Smooth muscle cell of trachea (primary cell): ENCODE measurements at places on chromosomes 1 and 21. TPM values are rescaled to one million over a fixed set of nuclear protein-coding genes. Genes with fewer than 3 reads are reported as not detected.

B3GALT5 gene
- total RNA-seq: 0.15 and 0.17 TPM in 2 replicates

TPTE gene
- not detected in 2 replicates for total RNA-seq

PDPN gene
- total RNA-seq: 0.87 and 4.5 TPM in 2 replicates

RASAL2 gene
- 18.9 and 22.7 TPM in 2 replicates for total RNA-seq

PLA2G2C gene
- total RNA-seq: not detected in 2 replicates

KCNT2 gene
- 2.3 and 2.5 TPM in 2 replicates for total RNA-seq

ARL8A gene
- 17.0 and 27.1 TPM in 2 replicates for total RNA-seq

SPRR2A gene
- total RNA-seq: not detected in 2 replicates

PTTG1IP gene
- total RNA-seq: 253 and 305 TPM in 2 replicates

C1orf141 gene
- total RNA-seq: under 0.01 TPM in 1 of 2 replicates, not detected in the other

BGLAP gene
- 0.83 TPM in 1 of 2 replicates, not detected in the other for total RNA-seq

MAGI3 gene
- total RNA-seq: 14.1 and 18.3 TPM in 2 replicates

PDZK1IP1 gene
- 0.50 TPM in 1 of 2 replicates, not detected in the other for total RNA-seq

ADPRS gene
- total RNA-seq: 26.5 and 27.6 TPM in 2 replicates

CFAP107 gene
- under 0.01 TPM in 1 of 2 replicates, not detected in the other for total RNA-seq

UMODL1 gene
- total RNA-seq: not detected in 2 replicates

AHCYL1 gene
- total RNA-seq: 49.6 and 88.3 TPM in 2 replicates

GFI1 gene
- 0.15 TPM in 1 of 2 replicates, not detected in the other for total RNA-seq

MAP10 gene
- 1.5 and 1.7 TPM in 2 replicates for total RNA-seq
